ENCODE measurements at places on chromosomes 5 and 9. TPM values are rescaled to one million over a fixed set of nuclear protein-coding genes. Genes with fewer than 3 reads are reported as not detected.

GRCh38 chr5:38190111-38190510 is 68.2 kb upstream of the EGFLAM start:
- no peak for DNase-seq

Gene OGN
- 184 TPM for polyA plus RNA-seq

DNA sequence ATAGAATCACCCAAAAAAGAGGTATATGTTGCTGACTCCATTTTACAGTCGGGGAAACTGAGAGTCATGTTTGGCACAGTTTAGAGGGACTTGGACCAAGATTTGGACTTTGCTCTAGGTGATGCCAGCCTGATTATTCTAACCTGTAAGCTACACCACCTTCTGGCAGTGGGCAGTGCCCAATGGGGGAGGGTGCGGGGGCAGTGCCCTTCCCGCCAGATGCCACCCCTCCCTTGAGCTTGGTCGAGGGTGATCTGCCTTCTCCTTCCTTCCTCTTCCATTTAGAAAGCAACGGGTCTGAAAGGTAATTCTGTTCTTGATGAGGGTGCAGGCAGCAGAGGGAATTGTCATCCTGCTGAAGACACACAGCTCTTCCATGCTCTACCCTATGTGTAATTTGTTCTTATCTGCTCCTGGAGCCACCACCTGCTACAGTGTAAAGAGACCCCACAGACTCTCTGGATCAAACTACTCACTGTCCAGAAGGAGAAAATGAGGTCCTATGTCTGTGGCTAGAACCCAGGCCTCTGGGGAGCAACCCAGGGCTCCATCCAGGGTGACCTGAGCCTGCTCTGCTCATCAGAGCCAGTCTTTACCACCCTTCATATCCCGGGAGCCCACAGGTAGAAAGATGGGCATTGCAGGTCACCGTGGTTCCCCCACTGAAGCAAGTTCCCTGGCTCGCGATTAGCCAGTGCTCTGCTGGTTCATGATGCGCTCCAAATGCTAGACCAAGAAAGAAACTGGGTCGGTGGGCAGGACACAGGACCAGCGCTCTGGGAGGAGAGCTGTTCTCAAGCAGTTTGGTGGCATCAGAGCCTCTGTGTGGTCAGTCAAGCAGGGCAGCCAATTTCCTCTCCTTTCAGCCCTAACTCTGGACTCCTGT is 156.2 kb downstream of the RGS3 start:
- DNase-seq, result no peak

Gene ADAMTSL1
- polyA plus RNA-seq, result 3.6 TPM

Gene C1QTNF2
- 3.1 TPM for polyA plus RNA-seq

Gene TRAF2
- polyA plus RNA-seq, result 18.5 TPM

DNA sequence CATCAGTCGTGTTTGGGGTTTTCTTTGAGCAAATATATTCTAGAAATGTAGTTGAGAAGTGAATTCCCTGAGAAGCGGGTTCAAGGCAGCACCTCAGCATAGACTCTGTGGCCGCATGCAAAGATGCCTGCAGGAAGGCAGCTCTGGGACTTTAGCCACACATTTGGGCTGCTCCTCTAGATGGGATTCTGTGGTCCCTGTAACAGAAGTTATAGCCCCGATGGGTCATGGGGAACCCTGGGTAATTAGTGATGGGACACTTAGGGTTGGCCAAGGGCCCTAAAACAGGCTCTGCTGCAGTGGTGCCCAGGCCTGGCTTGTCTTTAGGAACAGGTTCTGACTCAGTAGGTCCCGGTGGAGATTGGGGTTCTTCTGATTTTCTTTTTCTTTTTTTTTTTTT is 36.8 kb downstream of the PHF2 start:
- no peak for DNase-seq

DNA sequence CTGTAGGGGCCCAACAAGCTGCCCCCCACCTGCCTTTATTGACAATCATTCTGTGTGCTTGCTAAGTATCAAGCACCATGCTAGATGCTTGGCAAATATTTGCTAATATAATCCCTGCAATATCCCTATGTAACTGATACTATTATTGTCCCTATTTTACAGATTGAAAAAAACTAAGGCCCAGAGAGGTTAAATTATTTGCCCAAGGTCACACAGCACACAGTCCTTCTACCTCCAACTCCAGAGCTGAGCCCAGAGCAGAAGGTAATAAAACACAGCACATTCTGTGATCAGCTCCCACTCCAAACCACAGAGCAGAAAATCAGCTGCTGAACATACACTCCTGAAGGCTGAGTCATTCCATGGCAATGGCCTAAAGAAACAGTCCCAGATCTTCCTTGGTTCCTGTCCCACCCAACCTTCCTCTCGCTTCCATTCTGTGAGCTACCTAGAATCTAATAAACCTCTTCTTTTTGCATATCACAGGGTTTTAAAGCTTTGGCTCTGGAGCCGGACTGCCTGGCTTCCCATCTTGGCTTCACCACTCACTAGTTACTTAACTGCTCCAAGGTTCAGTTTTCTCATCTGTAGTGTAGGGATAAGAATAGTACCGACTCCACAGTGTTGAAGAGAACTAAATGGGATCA is 66.7 kb upstream of the ADRA1B start:
- DNase-seq, result no peak

Gene LECT2
- polyA plus RNA-seq, result not detected

DNA sequence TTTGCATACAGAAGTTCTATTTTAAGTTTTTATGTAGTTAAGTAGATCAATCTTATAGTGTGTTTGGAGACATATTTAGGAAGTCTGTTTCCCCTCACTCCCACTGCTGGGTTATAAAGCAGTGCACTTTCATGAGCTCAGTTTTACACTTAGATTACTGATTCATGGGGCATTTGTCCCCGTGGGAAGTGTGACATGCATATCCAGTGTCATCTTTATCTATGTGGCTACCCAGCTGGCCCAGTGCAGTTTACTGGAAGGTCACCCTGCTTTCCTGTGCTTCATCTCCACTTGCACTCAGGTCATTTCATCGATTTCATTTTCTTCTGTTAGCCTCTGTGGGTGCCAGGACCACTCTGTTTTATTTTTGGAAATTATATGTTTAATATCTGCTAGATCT is 49.1 kb downstream of the ADCY2 start:
- DNase-seq, result no peak

Gene SLC24A2
- polyA plus RNA-seq, result 0.03 TPM

DNA sequence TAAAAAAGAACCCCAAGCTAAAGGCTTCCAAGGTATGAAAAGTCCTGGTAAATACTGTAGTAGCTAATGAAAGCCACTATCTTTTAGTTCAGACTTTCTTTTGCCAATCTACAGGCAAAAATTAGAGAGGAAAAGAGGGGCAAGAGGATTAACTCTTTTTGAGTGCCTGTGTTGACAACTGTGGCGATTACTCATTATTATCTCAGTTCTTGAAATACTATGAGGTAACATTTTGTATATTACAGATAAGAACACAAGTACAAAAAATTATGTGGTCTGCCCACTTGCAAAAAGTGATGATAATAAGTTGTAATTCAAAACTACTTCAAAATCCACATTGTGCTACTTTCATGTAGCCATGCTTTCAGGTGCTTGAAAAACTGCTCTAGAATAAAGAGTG is 144.0 kb downstream of the DTWD2 start:
- no peak for DNase-seq

DNA sequence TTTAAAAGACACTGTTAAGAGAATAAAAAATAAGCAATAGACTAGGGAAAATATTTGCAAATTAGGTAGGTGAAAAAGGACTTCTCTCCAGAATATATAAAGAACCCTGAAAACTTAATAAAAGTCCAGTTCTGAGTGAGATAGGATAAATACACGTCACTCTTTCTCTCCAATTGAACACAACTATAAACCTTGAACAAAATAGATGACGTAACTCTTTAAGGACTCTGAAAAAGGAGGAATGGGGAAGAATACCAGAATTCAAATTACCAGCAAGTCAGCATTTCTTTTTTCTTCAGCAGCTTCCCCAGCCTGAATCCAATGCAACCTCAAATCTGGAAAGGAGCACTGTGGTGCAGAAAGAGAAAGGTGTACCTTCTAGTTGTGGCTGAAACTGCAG is 6.8 kb upstream of the WDR41 start:
- no peak for DNase-seq

Gene GMCL2
- 0.01 TPM for polyA plus RNA-seq

DNA sequence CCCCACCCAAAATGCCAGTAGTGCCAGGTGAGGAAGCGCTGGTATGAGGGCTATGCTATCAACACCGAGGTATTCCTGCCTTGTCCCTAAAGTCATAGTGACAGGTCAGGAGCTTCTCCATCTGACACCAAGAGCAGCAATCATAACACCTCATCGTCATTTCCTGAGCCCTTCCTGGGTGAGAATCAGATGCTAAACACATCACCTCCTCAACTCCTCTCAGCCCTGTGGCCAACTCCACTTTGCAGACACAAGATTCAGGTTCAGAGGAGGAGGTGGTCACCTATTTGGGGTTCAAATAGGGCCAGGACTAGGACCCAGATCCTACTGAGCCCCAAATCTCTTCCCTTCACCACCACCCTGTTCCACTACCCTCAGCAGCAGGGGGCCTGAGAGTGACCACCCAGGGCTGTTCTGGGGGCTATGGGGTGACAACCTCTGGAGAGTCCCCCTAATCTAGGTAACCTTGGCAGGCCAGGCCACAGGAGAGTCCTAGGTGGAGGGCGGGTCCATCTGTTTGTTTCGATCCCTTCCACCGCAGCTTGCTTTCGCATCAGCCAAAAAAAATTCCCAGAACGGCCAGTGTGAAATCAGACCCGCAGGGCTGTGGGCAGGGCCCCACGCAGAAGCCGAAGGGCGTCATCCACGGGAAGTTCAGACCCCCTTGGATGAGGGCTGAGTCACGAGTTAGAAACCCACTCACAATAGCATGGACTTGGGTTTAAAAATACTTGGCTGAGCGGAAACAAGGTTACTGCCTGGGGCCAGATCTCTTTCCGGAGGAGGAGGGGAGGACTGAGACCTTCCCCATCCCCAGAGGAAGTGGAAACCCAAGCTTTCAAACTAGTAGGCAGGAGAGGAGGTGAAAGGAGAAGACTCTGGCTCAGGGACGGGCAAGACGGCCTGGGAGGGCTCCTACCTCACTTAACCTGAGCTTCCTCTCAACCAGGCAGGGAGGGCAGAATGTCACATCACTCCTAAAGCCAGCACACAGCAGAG is 8.7 kb downstream of the STK10 start:
- DNase-seq, result no peak

GRCh38 chr9:74942801-74943200 is 9.9 kb downstream of the C9orf40 start:
- no peak for DNase-seq

- no peak for DNase-seq
Observed at GRCh38 chr9:133953621-133953975, 38.5 kb downstream of the VAV2 start.

Gene NEURL1B
- 13.5 TPM for polyA plus RNA-seq

GRCh38 chr9:109401169-109401989 is 80.5 kb upstream of the EPB41L4B start:
- DNase-seq, result peak; percentile 44

Gene ZNF883
- 2.6 TPM for polyA plus RNA-seq

GRCh38 chr9:137243626-137244485 is 2.8 kb downstream of the TUBB4B start:
- no peak for DNase-seq

Gene PTPRD
- polyA plus RNA-seq, result 12.0 TPM

Gene SLCO6A1
- 0.13 TPM for polyA plus RNA-seq

GRCh38 chr5:150615141-150615699 is 25.2 kb upstream of the SYNPO start:
- DNase-seq, result no peak

GRCh38 chr5:89534331-89534730 is 651.3 kb upstream of the MEF2C start:
- no peak for DNase-seq

Gene CCL27
- 0.18 TPM for polyA plus RNA-seq

DNA sequence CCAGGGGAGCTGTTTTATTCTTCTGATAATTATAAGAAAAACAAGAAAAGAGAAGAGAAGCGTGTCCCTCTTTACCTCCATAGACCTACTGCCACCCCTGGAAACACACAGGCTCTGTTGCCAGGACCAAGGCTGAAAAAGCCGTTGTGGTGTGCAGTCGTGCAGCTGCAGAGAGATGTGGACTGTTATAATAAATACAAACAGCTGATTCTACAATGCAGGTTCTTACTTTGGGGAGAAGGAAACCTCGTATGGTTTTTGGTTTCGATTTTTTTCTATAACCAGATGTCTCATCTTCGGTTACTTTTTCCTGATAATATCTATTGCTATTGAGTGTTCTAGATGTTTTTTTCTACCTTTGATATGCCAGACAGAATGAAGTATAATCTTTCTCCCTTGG is 28.1 kb downstream of the FYB1 start:
- DNase-seq, result no peak

Gene C9orf153
- 0.22 TPM for polyA plus RNA-seq

GRCh38 chr5:23269981-23270380 is 237.4 kb upstream of the PRDM9 start:
- no peak for DNase-seq

Gene PCDHA12
- polyA plus RNA-seq, result 0.48 TPM

Gene PLCXD3
- polyA plus RNA-seq, result 4.9 TPM

DNA sequence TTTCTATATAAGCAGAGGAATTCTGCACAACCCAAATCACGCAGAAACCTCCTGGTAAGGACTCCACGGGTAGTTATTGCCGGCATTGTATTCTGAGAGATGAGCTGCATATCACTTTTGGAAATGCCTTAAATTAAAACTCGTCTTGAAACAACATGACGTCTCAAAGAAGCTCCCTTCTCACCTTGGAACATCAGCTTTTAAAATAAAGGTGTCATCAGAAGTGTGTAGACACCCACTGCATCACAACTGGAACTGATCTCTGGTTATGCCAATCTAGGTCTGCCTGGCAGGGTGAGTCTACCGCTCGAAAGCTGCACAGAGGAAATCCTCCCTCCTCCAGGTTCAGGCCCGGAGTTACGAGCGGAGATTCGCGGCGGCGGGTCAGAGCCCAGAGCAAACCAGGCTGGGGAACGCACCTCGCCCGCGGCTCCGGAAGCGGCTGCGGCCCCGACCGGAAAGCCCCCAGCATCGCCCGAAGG is 974 bp upstream of the SLC12A2 start:
- DNase-seq, result no peak

Gene MLANA
- polyA plus RNA-seq, result 0.54 TPM

DNA sequence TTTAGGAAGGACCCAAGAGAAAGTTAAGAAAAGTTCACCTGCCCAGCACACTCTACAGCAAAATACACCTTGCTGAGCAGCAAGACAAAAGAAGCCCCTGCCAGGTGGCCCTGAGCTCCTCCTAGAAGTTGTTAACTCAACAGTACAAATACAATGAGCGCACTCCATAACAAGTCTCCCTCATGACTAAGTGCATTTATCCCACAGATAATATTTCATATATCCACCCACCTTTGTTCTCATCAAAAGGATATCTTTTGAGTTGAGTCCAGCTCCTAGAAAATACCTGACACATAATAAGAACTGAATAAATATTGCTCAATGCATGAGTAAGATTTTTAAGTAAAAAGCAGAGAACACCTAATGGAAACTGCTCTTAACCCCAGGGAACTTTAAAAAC is 73.3 kb downstream of the ABCA1 start:
- DNase-seq, result no peak

DNA sequence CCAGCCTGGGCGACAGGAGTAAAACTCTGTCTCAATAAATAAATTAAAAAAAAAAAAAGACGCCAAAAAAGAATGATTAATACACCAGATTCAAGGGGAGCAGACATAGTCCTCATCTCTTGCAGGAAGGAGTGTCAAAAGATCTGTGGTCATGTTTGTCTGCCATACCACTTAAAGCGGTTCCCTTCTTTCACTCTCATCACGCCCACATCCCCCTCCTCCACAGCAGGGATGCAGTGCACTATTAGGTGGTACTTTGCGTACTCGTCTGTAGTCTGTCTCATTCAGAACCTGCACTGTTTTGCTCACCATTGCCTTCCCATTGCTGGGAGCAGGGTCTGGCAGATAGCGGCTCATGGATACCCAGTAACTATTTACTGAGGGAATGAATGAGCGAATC is 11.2 kb downstream of the CDHR2 start:
- no peak for DNase-seq

Gene C5orf58
- polyA plus RNA-seq, result 1.0 TPM

GRCh38 chr5:174837919-174838902 is 113.8 kb downstream of the MSX2 start:
- no peak for DNase-seq

Measured in large intestine (tissue), 12 donors.